T-helper 2 cell (primary cell): ENCODE measurements at places on chromosomes 16 and 17.

DNA sequence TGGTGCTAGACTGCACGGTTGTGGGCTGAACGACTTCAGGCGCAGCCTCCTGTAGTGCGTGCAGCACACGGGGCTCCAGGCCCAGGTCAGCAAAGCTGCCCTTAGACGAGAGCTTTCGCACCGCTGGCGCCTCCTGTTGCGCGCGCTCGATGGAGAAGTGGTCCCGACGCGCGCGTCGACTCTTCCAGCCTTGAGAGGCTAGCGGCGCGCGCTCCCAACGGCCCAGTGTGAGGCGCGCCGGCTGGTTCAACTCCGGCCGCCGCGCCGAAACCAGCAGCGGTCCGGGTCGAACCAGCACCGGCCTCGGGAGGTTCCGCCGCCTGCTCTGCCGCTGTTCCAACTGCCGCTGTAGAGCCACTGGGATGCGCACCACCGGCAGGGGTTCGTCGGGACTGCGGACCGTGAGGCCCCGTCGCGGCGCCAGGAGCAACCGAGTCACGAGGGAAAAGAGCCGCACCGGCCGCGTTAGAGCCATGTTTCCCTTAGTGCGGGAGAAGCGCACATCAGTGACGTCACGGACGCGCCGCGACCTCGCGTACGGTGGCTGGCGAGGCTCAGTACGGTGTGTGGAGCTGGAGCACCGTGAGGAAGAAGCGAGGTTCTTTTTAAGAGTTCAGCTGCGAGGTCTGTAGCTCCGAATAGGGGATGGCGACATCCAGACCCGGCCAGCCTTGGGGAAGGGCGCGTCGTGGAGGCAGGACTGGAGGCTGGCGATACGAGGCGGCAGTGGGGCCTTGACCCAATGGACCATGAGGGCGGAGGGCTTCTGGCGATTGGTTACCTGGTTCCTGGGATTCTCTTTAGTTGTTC, at the start of the genes DDX28 and DUS2:
Gene DDX28 (minus strand): TSS at position 505 of the 810 bp plus-strand sequence. CDS start 30 bp downstream, at position 475.
Gene DUS2 (plus strand): TSS at position 557 of the 810 bp plus-strand sequence. CDS start 14,740 bp downstream, outside the sequence.
- DNase-seq = peak; percentile 83

DNA sequence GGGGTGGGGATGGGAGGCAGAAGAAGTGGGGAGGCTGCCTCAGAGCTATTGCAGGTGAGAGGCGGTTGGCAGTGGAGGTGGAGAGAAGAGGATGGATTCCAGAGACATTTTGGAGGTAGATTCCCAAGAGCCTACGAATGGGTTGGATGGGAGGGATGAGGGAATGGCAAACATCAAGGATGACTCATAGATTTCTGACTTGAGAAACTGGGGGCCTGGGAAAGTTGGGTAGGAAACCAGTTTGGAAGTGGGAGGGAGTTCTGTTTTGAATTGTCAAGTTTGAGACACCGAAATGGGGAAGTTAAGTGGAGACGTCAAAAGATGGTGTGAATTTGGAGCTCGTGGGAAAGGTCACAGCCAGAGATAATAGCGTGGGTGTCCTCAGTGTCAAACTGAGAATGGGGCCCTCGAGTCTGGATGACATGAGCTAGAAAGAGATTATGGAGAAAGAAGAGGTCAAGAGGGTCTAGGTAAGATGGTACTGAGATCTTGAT, 6.2 kb upstream of the CYLD start:
- no peak for DNase-seq

GRCh38 chr16:9256196-9256595, 164.8 kb downstream of the HAPSTR1 start:
- no peak for DNase-seq

DNA sequence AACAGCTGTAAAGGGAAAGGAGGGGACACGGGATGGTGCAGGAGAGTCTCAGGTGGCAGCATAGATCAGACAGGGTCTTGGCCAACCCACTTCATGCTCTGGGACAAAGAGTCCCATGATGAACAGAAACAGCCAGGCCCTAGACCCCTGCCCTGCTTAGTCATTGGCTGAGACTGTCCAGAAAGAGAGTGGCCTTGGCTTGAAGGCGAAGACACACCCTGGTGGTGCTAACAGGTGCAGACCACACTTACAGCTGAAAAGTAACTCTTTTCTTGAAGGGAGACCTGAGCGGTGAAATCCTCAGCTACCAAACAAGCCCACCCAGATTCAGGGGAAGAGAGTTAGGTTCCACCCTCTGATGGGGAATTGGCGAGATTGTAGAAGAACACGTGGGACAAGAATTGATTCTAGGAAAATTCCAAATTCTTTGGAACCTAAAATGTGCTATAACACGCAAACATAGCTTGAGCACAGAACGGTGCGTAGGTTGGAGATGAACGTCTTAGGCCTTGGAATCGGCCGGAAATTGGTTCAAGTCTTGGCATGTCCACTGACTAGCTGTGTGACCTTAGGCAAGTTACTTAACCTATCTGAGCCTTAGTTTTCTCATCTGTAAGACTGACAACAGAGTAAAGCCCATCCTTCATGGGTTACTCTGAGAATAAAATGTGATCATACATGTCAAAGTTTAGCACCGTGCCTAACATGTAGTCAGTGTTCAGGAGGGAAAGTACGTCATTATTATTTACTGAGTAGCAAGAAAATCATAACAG, 12.5 kb upstream of the MLYCD start:
- no peak for DNase-seq

- DNase-seq = no peak
Observed at GRCh38 chr17:6536053-6536452, 20.3 kb downstream of the PITPNM3 start.

DNA sequence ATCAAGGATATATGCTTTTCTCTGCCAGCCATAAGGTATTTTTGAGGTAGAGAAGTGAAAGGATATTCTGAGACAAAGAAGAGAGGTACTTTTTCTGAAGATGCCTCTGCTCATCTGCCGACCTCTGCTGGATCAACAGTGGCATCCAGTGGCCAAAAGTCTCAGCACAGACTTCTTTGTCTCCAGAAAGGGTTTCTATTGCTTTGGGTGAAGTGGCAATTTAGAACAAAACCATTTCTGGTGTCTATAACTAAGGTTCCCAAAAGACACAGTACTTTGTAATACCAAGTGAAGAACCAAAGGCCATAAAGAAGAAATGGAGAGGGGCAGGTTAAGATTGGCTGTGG, 155.2 kb upstream of the C17orf78 start:
- no peak for DNase-seq

DNA sequence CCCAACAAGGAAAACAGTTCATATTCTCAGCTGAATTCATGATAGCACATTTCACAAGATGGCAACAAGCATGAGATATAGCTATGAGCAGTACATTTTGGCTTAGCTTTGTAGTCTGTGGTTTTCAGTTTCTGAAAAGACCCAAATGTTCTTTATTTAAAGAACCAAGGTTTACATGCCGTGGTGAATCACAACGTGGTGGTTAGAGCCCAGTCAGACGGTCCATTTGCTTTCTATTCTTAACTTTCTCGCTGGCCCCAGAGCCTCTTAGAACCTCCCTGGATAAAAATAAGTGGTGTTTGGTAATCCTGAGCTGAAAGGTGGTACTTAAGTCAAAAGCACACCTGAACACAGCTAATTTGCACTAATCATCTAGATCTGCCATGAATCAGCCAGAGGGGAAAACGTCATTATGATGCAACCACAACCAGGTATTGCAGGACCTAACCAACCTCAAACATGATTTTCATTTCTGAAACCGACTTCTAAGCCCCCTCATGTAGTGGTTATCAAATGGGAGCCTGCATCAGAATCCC, 18.6 kb upstream of the HAPSTR1 start:
- DNase-seq = no peak

DNA sequence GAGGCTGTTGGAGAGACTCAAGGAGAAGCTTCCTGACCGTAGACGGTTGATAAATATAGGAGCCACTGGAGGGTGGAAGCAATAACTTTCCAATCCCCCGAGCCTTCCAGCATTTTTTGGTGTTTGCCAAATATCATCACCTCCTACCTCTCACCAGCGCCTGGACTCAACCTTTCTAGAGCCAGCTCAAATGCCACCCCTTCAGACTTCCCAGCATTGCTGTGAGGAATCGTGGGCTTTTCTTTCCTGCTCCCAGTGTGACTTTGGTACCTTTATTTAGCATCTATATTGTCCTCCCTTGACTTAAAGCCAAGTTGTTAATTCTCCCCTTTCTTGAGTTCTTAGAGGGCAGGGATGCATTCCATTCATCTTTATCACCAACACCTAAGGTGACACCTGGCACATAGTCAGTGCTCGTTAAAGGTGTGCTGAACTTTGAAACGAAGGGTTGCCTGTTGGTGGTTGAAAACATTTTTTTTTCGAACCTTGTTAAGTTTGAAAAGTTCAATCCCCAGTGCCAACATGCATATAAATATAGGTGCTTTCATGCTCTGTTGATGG, 35.3 kb upstream of the CCR7 start:
- no peak for DNase-seq

GRCh38 chr16:66521252-66521713, 28.6 kb downstream of the TK2 start:
- no peak for DNase-seq

DNA sequence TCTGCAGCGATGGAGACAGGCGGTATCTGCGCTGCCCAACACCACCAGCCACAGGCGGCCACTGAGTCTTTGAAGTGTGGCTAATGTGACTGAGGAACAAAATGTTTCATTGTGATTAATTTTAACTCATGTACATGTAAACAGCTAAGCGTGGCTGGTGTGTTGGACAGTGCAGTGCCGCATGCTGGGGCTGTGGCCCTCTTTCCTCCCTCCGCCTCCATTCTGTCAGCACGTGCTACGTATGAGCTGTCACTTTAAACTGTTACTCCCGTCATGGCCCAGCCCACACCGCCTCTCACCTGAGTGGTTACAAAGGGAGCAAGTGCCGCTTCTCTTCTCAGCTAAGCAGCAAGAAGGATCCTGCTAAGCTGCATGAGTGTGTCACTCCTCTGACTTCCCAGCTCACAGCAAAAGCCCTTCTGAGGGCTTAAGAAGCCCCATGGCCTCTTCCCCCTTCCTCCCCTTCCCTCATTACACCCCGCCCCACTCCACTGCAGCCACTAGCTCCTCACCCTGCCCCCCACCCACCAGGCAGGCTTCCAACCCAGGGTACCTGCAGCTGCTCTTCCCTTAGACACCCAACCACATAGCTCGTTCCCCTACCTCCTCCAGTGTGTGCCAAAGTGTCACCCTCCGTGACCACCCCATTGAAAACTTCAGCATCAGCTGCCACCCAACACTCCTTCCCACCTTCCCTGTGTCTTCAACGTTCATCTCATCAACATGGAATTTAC, 15.0 kb downstream of the HASPIN start:
- DNase-seq = peak; percentile 73

DNA sequence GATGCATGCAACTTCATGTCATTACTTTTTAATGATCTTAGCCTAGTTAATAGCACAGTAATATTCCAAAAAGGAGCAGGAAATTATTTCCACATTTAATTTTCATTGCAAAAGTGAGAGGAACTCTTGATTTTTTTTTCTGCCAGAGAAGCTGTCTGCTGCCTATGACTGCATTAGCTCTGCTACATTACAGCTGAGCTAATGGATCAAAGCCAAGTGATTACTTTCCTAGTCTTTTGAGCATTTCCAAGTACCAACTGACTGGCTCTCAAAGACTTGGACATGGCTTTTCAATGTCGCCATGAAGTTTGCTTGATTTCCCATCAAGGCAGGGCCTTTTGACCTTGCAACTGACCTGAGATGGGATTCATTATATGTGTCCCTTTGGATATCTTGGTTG, 356.6 kb upstream of the XYLT1 start:
- no peak for DNase-seq

DNA sequence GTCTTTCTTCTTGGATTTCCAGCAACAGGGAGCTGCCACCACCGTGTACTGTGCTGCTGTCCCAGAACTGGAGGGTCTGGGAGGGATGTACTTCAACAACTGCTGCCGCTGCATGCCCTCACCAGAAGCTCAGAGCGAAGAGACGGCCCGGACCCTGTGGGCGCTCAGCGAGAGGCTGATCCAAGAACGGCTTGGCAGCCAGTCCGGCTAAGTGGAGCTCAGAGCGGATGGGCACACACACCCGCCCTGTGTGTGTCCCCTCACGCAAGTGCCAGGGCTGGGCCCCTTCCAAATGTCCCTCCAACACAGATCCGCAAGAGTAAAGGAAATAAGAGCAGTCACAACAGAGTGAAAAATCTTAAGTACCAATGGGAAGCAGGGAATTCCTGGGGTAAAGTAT, 389.0 kb downstream of the MAF start:
- no peak for DNase-seq

GRCh38 chr17:73429440-73430164, 117.8 kb upstream of the CDC42EP4 start:
- peak; percentile 77 for DNase-seq

DNA sequence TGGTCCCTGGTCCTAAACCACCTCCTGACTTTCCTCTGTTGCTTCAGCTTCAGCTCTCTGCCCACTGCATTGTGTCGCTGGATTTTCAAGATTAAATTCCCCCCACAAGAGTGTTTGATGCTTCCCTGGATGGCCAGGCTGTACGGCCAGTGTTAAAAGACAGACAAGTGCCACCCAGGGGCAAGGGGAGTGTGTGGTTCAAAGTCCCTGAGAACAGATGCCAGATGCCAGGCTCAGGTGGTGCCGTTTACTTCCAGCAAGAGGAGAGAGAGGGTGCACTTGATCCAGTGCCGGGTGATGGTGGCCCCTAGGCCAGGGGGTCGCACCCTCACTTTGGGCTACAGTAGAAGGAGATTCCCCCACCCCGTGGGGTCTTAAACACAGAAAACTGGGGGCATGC, 109.2 kb downstream of the RPTOR start:
- no peak for DNase-seq

DNA sequence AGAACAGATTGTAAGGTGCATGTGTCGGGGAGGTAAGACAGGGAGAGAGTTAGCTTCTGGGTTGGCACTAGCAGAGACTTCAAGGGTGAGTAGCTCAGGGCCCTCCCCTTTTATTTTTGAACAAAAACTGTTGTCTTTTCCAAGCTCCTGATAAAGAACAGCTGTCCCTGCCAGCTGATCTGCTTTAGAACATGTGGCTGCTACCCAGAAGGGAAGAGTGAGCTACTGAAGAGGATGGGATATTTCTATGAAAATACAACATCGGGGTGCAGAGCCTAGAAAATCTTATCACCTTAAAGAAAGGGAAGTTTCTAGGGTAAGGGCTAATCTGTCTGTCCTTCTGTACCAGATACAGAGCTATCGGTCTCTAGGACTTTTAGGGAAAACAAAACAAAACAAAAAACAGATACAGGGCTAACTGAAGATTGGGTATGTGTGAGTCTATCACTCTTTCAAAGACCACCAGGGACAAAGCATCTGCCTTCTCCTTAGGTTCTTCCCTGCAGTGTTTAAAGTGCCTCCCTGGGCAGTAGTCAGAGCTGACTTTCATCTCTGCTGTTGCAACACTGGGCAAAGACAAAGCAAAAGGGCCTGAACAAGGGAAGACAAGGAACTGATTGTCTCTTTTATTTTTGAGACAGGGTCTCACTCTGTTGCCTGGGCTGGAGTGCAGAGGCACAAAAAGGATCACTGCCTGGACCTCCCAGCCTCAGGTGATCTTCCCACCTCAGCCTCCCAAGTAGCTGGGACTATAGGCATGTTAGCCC, 5.0 kb upstream of the DHRS13 start:
- no peak for DNase-seq

DNA sequence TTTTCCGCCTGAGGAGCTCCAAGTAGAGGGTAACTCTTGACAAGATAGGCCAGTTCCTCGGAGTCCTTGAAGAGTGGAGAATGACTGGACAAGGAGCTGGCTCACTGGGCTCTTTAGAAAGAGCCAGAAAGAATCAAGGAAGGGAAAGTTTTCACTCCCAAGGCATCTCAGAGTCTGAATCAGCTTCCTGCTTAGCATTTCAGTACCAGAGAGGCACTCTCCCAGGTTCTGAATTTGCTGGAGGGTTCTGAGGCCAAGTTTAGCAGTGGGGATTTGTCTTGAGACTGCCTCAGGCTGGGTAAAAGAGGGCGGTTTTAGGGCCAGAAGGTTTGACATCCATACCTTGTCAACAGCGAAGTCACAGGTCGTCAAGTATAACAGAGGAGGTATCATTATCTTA, 25.5 kb downstream of the GP2 start:
- no peak for DNase-seq

GRCh38 chr17:81550830-81551457, 1.2 kb downstream of the FAAP100 start:
- DNase-seq = no peak
